Pulmonary artery endothelial cell (primary cell): ENCODE measurements at places on chromosomes 3 and 15.

GRCh38 chr3:176840641-176841286 is 356.5 kb downstream of the TBL1XR1 start:
- DNase-seq, result no peak

DNA sequence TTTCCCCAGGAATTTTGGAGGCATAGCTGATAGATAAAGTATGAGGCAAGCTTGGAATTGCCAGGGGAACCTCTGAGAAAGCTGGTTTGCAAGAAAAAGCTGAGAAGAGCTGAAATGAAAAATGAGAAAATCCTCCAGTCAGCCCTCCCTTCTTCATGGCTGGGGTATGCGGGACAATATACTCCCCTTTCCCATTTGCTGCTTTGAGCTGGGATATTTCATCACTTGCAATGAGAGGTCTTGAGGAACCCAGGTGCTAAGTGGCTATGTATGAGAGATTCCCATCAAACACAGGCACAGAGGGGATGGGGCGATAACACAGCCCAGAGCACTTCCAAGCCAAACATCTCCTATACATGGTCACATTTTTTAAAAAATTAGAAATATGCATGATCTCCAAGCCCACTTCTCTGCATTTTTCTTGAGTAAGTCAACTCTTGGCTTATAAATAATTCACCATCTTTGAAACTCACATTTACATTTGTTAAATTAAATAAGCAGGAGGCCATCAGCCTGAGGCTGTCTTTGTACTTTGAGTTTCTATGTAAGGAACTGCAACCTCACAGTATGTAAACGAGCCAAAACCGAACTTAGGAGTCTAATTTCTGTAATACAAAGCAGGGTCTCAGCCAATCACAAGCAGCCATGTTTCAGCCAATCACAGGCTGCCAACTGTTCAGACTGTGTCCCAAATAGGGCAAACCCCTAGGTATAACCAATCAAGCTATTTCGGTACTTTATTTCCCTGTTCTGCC is 983.6 kb upstream of the NR2F2 start:
- DNase-seq, result no peak

DNA sequence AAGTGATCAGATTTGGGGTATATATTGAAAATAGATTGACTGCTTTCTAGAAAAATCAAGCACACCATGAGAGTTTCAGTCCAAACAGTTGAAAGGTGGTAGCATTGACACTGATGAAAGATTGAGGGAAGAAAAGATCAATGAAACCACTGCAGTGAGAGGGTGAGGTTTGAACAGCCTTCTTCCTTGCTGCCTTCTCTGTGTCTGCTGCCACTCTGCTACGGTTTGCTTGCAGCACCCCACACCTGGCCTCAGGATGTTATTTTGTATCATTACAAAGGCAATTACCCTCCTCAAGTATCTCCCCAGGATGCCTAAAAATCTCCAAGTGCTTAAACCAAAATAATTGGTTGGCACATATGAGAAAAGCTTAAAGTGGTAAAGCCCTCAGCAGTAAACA is 683.6 kb upstream of the ARPP21 start:
- no peak for DNase-seq

DNA sequence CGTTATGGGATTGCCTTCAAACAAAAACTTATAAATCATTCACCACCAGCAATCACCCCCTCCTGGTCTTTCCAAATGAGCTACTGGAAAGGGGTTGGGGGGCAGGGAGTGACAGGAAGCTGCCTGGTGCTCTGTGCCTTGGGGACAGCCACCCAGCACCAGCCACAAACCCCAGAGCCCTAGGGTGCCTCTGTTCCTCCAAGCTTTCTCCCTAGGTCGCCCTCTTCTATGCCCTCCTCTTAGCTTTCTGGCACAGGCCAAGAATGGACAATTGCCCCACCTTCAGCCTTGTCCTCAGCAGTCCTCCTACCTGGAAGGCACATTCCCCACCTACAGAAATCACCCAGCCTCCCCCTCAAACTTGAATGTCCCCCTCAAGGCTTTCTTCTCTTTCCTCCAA is 3.3 kb downstream of the OXTR start:
- no peak for DNase-seq

GRCh38 chr3:20052851-20053250 is 12.6 kb downstream of the KAT2B start:
- DNase-seq, result no peak

DNA sequence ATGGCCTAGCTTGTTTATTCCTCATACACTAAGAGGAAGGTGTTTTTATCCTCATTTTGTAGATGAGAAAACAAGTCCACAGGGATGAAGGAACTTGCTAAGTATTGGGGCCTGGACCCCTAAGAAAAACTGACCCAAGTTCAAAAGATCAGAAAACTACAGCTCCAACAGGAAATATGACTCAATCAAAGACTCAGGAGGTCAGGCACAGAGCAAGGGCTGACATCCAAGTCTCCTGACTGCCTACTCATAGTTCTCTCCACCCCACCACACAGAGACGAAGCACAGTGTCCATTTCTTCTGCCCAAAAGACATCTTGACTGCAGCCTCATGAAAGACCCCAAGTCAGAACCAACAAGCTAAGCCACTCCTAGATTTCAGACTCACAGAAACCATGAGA is 26.9 kb upstream of the TPM1 start:
- DNase-seq, result peak; percentile 26
